M059J (cell line): ENCODE measurements at places on chromosomes 11 and 22.

DNA sequence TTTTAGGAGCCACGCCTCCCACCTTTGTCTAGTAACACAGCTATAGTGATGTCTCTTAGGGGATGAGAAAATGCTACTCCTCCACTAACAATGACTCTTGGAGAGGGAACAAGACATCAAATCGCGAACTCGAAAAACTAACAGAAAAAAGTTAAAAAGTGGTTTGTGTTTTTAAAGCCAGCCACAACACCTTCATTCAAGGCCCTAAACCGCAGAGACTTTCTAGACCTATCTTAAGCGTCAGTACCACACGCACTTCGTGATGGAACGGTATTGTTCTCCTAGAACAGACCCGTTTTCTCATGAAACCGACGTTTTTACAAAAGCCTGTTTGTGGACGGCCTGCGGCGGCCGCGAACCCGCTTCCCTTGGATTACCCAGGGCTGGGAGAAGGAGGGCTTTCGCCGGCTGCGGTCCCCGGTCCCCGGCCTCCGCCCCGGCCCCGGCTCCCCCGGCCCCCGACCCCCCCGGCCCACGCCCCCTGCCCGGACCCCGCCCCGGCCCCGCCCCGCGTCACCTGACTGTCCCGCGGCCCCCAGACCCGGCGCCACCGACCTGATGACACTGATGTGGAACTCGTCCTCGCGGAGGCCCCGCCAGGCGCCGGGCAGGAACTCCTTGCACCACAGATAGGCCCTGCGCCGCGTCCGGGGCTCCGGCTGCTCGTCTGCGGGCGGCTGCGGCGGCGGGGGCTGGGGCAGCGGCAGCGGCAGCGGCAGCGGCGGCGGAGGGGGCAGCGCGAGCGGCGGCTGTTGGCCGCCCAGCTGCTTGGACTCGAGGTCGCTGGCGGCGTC, 718 bp downstream of the CHKA start:
- peak; percentile 46 for DNase-seq

- no peak for DNase-seq
Measured at GRCh38 chr11:96744697-96745096, 354.9 kb downstream of the JRKL start.

- DNase-seq = no peak
Measured at GRCh38 chr11:46114378-46114777, 6.9 kb downstream of the PHF21A start.

- peak; percentile 8 for DNase-seq
Measured at GRCh38 chr11:71078482-71078881, 173.9 kb downstream of the SHANK2 start.
